ENCODE measurements at places on chromosomes 3 and 15.

DNA sequence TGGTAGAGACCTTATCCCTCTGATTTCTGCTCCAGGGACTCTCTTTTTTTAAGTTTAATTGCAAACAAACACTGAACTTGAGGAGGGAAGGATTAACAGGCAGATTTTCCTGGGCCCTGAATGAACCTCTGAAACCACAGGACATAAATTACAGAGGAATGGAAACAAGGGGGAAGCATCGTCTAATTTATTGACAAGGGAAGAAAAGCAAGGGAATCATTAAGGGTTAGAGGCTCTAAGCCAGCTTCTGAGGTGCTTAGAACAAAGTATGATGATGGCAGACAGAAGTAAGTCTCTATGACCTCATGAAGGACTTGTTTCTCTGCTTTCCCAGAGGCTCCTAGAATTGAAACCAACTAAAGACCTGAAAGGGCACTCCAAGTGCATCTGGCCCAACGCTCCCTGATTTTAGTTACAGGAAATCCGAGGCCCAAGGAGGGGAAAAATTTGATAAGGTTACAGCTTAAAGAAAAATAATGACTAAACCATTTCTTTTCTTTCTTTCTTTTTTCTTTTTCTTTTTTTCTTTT lies 244.7 kb upstream of the NR2E3 start:
- no peak for DNase-seq

- no peak for DNase-seq
Measured at GRCh38 chr3:193722566-193722965, 129.6 kb downstream of the OPA1 start.

- DNase-seq, result no peak
Measured at GRCh38 chr3:107411779-107412178, 34.5 kb downstream of the CCDC54 start.

DNA sequence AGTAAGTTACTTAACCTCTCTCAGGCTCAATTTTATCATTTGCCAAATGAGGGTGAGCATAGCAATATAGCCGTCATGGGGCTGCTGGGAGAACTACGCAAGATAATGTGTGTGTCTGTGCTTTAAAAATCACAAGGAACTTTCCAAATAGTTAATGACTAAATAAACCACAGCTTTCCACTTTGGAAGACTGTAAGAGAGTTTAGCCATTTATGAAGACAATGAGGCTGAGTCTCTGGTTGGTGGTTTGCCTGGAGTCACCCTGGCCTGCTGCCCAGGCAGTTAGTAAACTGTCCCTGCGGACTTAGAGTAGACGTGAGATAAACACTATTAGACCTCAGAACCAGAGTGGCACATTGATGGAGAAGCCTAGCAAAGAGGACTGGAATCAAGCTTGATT lies 357.7 kb downstream of the CLSTN2 start:
- DNase-seq, result no peak

DNA sequence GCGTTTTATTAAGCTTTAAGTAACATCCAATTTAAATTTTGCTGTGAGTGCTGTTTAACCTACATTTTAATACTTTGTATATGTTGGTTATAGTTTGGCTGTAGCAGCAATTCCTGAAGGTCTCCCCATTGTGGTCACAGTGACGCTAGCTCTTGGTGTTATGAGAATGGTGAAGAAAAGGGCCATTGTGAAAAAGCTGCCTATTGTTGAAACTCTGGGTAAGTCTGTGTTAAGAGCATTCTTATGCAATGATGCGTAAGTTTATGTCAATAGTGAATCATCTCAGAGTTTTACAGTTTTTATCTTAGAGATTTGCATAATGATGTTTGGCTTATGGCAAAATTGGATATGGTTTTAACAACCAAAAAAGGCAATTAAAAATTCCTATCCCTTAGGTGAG lies 62.7 kb downstream of the ASTE1 start:
- no peak for DNase-seq

- no peak for DNase-seq
Measured at GRCh38 chr3:111627092-111627491, 31.9 kb upstream of the ZBED2 start.

DNA sequence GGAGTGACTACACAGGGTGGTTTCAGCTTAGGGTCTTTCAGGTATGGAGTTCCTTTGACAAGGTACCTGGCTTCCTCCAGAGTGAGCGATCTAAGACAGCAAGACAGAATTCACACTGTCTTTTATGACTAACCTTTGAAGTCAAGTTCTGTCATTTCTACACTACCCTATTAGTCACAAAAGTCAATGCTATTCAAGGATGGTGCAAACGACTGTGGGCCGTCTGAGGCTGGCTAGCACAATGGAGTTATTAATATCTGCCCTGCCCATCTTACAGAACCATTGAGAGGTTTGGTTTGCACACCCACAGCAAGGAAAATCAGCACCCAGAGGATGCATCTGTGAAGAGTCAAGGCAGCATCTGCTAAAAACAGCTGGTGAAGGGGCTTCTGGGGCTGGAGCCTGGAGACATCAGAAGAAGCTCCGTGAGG lies 62.9 kb upstream of the XCR1 start:
- no peak for DNase-seq

GRCh38 chr3:28104896-28105534 lies 136.4 kb upstream of the CMC1 start:
- no peak for DNase-seq

- no peak for DNase-seq
Measured at GRCh38 chr3:85162905-85163304, 204.1 kb downstream of the CADM2 start.

GRCh38 chr15:62857411-62857853 lies 185.1 kb upstream of the TPM1 start:
- DNase-seq, result no peak

GRCh38 chr3:106616556-106616955 lies 747.7 kb upstream of the CBLB start:
- no peak for DNase-seq

DNA sequence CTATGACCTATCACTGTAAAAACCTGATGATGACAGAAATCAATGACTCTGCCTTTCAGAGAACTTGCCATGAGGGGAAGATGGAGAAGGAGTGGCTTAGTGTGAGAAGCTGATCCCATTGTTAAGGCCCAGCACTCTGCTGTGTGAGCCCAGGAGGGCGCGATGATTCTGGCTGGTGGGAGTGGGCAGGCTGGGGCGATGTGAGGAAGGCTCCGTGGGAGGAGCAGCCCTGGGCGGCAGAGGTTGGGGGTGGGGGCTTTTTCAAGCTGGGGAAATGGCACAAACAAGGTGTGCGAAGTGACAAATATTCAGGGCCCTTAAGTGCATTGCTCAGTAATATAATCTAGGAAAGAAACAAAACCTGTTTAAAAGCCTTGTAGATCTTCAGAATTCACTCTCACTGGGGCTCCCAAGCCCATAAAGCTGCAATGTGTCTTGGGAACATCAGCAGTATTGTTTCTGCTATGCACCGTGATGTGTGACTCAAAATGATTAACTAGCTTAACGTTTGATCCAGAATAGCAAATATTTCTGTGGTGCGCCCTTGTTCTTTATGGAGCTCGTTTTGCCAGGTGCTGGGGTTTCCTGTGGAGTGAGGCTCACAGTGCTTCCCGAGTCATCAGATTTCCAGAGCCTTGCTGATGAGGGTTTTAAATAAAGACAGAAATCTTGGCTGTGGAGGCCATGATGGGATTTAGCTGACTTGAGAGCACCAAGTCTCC lies 141.0 kb downstream of the CHDH start:
- no peak for DNase-seq

DNA sequence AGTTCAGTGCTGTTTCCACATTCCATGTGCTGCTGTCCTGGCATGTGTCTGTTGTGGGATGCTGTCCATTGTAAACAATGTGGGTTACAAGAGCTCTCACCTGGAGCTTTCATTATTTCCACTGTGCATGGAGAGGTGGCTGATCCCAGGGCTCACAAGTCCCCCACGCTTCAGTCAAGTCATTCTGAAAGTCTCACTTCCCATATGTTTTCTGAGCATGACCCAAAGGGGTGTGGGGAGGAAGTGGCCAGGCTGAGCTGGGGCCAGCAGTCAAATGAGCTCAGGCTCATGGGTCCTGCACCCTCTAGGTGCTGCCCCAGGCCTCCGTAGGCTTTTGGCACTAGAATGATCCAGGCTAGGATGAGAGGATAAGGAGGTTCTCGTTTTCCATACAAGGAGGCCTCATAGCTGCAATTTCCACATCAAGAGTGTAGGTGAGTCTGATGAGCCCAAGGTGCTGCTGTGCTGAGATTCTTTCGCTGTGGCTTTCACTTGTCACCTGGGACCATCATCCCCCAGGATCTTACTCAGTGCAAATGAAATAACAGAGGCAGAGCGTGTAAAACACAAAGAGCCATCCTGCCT lies 22.0 kb downstream of the STARD5 start:
- no peak for DNase-seq

- DNase-seq, result no peak
Measured at GRCh38 chr15:84872009-84872910, 12.2 kb upstream of the SLC28A1 start.

DNA sequence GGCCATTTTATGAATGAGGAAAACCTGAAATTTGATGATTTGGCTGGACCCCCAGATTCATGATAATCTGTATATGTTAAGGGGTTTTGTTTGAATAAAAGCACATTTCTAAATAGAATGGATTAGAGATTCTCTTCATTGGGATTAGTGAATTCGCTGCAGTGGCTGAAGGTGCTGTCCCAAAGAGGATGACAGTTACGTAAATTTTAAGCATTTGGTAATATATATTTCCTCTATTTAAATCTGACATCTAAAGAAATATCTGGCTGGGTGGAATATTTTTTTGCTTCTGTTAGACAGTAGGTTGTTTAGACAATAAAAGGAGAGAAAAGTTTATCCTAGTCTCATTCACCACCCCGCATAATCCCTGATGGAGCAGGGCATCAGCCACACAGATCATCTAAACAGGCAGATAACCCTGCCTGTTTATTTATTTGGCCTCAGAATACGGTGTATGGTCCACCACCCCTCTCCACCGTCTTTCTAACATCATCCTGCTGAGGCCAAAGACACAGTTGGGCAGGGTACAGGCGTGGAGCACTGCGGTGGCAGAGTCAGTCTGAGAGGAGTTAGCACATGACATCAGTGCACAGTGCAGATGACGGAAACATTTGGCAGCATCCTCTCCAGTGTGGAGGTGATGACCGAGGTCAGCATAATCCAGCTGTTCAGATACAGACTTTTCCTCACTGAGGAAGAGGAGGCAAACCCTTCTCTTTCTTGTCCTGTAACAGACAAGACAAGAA lies 20.4 kb upstream of the NFKBIZ start:
- no peak for DNase-seq

GRCh38 chr3:128498901-128499530 lies 6.0 kb upstream of the GATA2 start:
- no peak for DNase-seq

- DNase-seq, result no peak
Measured at GRCh38 chr3:140636406-140637138, 41.3 kb upstream of the TRIM42 start.

GRCh38 chr3:165874663-165875489 lies 37.7 kb upstream of the BCHE start:
- DNase-seq, result no peak

- no peak for DNase-seq
Measured at GRCh38 chr3:3578718-3579117, 220.5 kb upstream of the LRRN1 start.

GRCh38 chr3:103048068-103048722 lies 613.4 kb downstream of the ZPLD1 start:
- DNase-seq, result no peak

GRCh38 chr3:10008588-10009344 lies 17.5 kb upstream of the FANCD2 start:
- peak; percentile 79 for DNase-seq

DNA sequence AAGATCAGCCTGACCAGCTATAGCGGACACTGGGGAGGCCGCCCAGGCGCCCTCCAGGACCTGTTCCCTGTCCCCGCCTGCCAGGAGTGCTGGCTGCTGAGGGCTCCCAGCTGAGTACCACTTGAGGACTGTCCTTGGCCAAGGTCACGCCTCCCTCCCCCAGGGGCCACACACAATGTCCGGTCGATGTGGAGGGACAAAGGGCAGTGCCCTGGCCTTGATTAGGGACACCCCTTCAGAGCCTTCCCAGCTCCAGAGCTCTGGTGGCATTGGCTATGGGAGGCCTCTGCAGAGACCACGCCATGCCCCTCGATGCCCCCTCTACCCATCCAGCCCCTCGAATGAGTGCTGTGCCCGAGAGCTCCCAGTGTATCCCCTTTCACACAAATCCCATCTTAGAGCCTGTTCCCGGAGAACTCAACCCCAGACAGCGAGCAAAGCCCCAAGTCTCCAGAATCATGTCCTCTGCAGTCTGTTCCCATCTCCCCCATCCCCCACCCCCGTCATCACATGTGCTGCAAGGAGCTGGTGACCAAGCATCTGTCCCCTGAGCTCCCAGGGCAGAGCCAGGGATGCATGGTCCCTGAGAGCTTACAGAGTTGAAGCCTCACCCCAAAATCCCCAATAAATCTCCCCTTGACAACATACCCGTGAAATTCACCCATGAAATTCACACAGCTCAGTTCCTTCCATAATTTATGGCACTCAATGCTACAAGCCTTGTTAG lies 158.9 kb downstream of the NUP210 start:
- no peak for DNase-seq

DNA sequence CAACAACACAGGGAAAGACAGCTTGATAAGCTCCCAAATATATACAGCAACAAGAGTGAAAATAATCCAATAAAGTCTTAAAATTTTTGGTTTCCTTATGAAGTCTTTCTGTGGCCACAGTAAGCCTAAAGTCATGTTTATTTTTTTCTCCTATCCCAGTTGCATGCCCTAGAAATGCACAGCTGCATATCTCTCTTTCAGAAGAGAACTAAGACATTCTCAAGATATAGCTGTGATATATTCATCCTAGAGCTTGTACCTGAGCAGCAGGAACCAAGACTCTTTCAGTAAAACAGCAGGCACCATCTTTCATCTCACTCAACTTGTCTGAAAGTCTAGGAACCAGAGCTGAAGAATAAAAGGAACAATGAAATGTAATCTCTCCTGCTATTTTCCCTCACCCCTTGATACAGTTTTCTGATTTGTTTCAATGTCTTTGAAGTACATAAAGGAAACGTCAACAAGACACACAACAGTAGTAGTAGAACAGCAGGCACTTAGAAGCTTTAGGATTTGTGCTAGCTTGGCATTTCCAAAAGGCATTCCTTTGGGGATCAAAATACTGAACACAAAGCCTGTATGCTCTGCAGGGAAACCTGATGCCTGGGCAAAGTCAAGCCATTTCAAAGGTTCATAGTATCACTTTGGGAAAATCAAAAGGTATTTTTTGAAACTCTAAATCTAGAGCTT lies 536.8 kb downstream of the PYDC2 start:
- no peak for DNase-seq

- DNase-seq, result no peak
Measured at GRCh38 chr15:43896543-43896942, 69.7 kb downstream of the WDR76 start.

GRCh38 chr3:140443073-140443472 lies 234.8 kb upstream of the TRIM42 start:
- no peak for DNase-seq

- no peak for DNase-seq
Measured at GRCh38 chr3:171101982-171102641, 75.6 kb upstream of the SLC2A2 start.
